ENCODE measurements at places on chromosomes 1 and 21.

DNA sequence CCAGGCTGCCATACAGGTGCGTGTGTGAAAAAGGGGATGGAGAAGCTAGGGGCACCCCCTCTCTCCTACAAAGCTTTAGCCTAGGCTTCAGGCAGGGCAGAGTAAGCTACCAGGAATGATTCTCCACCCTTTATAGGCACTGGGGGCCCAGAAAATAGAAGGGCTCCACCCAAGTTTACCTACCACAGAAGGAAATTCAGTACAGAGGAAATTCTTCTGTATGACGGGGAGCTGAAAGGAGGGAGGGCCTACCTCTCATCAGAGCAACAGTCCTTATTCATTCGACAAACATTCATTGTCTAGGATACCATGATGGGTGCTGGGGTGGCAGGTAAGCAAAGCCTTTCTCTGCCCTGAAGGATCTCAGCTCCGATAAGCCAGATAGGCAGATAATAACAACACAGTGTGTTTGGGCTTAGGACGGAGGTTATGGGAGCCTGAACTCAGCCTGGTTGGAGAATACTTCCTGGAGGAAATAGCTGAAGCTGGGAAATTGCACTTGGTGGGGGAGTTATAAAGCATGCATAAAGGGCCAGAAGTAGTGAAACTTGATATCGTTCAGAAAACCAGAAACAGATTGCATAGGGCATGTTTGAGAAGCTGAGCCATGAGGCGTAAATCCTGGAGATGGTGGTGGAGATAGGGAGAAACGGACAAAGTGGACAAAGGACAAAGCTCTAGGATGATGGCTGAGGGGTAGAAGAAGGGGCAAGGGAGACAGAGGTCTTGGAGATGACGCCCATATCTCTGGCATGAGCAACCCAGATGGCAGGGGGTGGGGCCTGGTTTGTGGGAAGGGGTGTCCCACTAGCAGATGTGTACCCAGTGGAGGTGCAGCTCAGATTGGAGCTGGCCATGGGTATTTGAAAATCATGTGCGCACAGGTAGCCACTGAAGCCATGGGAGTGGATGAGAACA lies 5.3 kb upstream of the P3R3URF start:
- DNase-seq, result no peak

DNA sequence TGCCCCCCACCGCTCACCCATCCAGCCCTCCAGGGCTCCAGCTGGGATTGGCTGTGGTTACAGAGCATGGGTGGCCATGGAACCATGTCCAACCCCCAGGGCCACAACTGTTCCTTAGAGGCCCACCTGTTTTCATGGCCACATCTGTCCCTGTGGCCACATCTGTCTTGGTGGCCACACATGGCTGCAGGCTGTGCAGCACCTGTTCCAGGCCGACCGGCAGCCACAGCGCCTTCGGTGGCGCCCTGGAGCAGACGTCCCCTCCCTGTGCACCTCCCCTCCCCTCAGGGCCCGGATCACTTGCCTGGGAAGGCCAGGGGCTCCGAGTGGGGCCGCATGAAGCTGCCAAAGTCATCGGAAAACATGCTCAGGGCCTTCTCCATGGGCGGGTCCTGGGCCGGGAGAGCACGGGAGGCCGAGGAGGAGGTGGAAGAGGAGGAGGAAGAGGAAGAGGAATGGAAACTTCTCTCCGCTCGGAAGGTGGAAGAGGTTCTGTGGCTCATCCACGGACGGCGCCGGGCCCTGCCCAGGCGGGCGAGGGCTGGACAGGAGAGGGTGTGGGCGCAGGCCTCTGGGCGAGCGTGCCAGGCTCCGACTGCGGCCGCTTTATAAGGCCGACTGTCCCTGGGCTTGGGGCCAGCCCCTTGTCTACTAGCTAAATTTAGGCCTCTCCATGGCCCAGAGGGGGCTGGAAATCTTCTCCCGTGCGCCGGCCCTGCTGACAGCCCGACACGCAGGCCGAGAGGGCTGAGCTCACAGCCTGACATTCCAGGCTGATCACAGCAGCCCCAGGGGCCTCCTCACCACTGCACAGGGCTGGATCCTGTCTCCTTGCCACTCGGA lies at the start of gene HSPB7:
Gene HSPB7 (minus strand): TSS at position 583 of the 843 bp plus-strand sequence. CDS start 80 bp downstream, at position 503.
- DNase-seq, result peak; percentile 39

GRCh38 chr1:94284476-94284875 lies 47.1 kb upstream of the ARHGAP29 start:
- no peak for DNase-seq

- DNase-seq, result peak; percentile 50
These were observed 10.9 kb downstream of the ERRFI1 start for GRCh38 chr1:8015036-8015808.

- DNase-seq, result peak; percentile 74
These were observed 38.2 kb downstream of the SLC2A7 start for GRCh38 chr1:8987881-8988617.

GRCh38 chr1:222749927-222750326 lies 12.9 kb downstream of the FAM177B start:
- DNase-seq, result no peak

DNA sequence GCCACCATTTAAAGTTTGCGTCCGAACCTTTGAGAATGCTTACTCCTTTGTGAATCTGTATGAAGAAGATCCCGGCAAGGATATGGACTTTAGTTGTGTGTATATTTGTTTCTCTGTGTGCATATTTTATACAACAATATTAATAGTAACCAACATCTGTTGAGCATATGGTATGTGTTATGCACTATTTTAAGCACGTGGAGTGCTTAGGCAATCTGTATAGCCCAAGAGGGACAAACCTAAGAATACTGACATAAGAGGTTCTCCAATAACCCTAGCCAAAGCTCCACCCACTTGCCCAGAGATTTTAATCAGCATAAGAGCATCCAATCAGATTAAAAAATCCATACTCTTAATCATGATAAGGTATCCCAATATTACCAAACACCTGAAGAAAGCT lies 92.7 kb downstream of the MAB21L3 start:
- no peak for DNase-seq
